ENCODE measurements at places on chromosomes 1 and 21. TPM values are rescaled to one million over a fixed set of nuclear protein-coding genes. Genes with fewer than 3 reads are reported as not detected.

TNFSF4 gene
- 0.24 TPM for total RNA-seq

TCHHL1 gene
- total RNA-seq: not detected

CD5L gene
- not detected for total RNA-seq

RGS7 gene
- total RNA-seq: not detected

OR2T33 gene
- not detected for total RNA-seq

PLA2G4A gene
- 9.2 TPM for total RNA-seq

NPPA gene
- not detected for total RNA-seq

STUM gene
- not detected for total RNA-seq

AADACL4 gene
- total RNA-seq: not detected

NR5A2 gene
- 0.24 TPM for total RNA-seq

NBPF6 gene
- total RNA-seq: not detected

HES2 gene
- total RNA-seq: 299 TPM

S100B gene
- not detected for total RNA-seq

HSPA6 gene
- total RNA-seq: 24.3 TPM

KPRP gene
- not detected for total RNA-seq

MMEL1 gene
- 0.96 TPM for total RNA-seq

GBP2 gene
- 22.7 TPM for total RNA-seq

NPHP4 gene
- 3.4 TPM for total RNA-seq

Data from tracheal epithelial cell (primary cell).